Activated naive CD4-positive, alpha-beta T cell treated with anti-CD3 and anti-CD28 coated beads, Interleukin-2, amount 10 ng/mL, durations not matched to agents 7 days and 5 days (primary cell): ENCODE measurements at places on chromosomes 7 and 10.

GRCh38 chr7:34471844-34472243 lies 186.2 kb upstream of the NPSR1 start:
- no peak for DNase-seq

- no peak for DNase-seq
Observed at GRCh38 chr10:49601857-49602256, 8.3 kb upstream of the SLC18A3 start.

DNA sequence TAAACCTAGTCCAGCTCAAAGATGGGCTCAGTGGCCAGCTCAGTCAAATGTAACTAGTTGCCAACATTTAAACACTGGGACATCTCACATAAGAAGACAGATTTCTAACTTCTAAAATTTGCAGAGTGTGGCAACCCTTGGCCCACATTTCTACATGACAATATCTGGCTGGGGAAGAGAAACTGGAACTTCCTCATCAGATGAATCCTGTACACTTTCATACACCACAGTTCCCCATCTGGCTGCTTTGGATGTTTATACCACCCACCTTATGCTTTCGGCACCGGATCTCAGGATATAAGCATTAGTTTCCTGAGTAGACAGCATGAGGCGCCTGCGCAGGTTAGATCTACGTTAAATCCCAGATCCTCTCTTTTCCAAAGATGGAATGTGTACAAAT lies 199.3 kb downstream of the PRKG1 start:
- no peak for DNase-seq

- no peak for DNase-seq
Observed at GRCh38 chr7:122140918-122141317, 3.1 kb downstream of the AASS start.

- DNase-seq: no peak
Observed at GRCh38 chr7:115260381-115260780, 338.5 kb downstream of the MDFIC start.

DNA sequence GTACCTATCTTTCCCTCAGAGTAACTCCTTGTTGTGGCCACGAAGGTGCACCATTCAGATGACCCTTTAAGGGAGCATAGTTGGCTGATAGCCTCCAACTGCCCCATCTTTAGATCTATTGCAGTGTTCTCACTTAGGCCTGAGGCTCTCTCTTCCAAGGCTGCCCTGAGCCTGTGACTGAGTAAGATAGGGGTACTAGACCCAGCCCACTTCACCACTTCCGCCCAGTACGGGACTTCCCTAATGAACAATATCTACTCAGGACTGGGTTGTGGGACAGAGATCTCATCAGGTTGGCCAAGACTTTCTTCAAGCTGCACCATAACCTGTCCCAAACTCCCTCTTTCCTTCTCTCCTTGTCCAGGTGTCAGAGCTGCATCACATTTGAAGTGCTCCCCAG lies 5.7 kb upstream of the GNAI1 start:
- no peak for DNase-seq

DNA sequence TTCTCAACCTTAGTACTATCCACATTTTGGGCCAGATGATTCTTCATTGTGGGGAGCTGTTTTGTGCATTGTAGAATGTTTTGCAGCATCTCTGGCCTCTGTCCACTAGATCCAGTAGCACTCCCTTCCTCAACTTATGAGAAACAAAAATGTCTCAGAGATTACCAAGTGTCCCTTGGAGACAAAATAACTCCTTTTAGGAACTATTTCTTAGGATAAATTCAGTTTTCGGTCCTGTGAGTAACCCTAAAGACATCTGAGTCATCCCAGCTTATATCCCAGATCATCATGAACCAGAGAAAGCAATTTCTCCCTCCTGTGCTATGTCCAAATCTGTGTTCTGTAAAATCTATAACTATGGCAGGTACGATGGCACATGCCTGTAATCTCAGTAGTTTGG lies 266.6 kb upstream of the PHYHIPL start:
- no peak for DNase-seq

DNA sequence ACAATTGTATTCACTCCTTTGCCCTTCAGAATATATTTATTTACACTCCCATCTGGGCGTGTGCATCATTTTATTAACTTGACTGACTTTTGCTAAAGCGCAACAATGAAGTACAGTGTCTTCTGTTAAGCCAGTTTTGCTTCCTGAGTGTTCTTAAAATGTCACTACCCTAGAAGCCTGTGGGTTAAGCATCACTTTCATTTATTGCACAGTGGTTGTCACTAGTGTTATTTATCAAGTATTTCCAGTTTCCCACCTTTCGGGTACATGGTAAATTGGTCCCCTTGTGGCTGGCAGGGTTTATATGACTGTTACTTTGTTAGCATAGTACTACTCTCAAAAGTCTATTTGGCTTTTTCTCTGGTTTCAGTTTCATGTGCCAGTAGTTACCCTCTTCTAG lies 3.3 kb downstream of the HILPDA start:
- DNase-seq: no peak

- DNase-seq: no peak
Observed at GRCh38 chr10:86961481-86962091, 3.2 kb downstream of the SNCG start.

GRCh38 chr7:35467456-35467978 lies 213.6 kb upstream of the TBX20 start:
- DNase-seq: no peak

- peak; percentile 79 for DNase-seq
Observed at GRCh38 chr7:26291699-26292538, at the start of gene SNX10. Gene SNX10, plus strand, starts transcription at chr7:26291862. Its CDS starts 54,581 bp downstream, at chr7:26346443.

GRCh38 chr7:95549818-95550529 lies 46.3 kb downstream of the PDK4 start:
- DNase-seq: no peak

DNA sequence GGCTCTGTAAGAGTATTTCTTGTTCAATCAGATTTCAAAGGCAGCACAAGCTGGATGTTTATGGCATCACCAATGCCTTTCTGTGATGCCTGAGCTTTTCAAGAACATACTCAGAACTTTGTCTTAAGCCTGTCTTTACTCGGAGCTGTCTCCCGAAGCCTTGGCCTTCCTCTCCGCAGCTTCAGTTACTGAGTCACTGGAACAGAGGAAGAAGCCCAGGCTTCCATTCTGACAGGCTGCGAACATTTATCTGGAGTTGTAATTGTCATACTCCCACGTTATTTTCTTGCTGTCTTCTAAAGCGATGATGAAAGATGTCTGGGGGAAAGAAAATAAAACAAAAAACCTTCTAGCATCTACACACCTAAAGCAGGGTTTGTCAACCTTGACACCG lies 43.9 kb downstream of the GRK5 start:
- DNase-seq: no peak

DNA sequence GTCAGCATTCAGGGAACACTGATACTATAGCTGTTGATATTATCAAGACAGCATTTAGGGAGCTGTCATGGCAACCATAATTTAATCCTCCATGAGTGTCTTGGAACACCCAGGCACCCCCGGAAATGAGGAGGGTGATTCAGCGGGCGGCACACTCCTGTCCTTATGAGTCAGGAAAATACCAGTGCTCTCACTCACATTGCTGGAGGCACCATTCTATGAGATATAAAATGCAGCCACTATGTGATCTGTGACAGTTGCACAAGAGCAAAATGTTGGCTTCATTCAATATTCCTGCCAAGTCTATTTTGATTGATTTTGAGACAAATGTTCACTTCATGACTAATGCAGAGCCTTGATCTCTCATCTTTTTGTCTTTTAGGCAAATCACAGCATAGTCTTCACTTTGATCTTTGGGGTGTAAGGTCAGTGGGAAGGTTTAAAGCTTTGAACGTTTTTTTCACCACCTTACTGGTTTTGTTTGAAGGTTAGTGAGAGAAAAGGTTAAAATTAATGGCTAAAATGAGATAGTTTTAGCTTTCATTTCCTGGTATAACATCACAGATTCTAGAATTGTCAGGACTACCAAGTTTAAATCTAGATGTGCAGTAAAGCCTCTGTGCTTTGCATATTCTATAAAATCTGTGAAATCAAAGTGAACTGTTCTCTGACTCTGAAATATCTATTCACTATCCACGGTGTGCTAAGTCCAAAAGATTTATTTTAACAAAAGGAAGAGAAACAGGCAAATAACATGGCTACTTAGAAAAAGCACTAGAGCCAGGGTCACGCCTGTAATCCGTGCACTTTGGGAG lies 12.4 kb upstream of the ARHGAP12 start:
- DNase-seq: no peak

DNA sequence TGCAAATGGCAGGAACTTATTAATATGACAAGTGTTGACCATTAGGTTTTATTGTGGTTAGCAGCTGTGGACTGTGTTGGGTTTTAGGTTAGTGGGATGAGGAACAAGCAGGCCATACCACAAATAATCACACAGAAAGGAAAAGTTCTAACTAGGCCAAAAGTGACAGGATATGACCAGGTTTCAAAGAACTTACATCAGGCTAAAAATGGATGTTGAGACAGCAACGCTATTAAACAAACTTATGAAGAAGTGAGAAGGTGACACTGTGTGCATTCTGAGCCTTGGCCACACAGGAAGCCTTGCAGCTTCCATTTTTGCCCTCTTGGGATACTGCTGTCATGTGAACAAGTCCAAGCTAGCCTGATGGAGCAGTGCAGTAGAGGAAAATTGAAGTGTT lies 568.8 kb downstream of the HTR7 start:
- no peak for DNase-seq
